ENCODE measurements at places on chromosomes 12 and 14.

GRCh38 chr12:109777544-109777943 lies 55.7 kb downstream of the TRPV4 start:
- no peak for DNase-seq

GRCh38 chr14:80005561-80005960 lies 205.7 kb downstream of the DIO2 start:
- no peak for DNase-seq

DNA sequence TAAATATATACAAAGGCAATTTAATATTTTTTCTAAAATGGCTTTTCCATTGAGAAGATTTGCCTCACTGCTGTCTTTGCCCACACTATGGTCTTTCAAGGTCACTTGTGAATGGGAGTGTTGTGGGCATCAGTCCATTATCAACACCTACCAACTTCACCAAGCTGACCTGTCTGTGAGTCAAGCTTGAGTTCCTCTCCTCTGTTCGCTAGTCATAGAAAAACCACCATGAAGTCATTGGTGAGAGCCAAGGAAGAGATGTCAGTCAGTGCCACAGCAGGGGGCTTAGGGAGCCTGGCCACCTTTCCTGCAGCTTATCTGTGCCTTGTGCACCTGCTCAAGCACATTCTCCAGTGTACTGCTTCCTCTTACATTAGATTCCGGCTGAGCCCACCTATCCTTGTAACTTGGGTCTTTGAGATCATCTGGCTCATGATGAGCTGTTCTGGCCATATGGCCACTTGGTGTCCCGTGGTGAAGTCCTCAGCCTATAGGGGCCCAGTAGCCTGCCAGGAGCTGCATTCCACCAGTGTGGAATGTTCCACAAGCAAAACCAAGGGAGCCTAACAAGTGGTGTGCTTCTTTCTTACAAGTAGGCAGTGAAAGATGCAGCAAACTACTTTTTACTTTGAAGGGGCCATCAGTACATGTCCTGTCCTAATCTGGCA lies 80.8 kb upstream of the C12orf71 start:
- no peak for DNase-seq

DNA sequence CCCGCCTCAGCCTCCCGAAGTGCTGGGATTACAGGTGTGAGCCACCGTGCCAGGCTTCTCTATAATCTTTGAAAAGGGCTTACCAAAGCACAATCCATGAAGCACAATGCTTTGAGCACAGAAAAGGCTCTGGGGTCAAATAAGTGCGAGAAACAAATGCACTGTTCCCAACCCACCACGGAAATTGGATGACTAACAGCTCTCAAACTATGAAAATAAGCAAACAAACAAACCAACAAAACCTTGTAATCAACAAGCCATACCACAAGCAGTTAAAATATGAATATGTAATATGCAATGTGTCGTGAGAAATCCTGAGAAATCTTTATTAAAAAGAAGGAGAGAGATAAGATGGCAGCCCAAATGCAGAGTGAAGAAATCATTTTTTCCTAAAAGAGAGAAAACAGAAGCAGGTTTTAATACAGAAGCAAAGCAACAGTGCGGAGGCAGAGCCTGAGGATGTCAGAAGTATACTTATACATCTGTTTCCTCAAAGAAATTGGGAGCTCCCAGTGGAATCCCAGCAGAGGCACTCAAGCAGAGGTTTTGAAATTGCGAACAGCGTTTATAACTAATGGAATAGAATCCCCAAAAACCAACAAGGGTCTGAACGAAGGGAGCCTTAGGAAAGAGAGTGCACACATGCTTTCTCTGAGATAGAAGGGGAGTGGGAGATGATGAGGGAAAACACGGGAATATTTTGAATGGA lies 17.1 kb downstream of the SMCO2 start:
- DNase-seq: no peak

GRCh38 chr14:81193924-81194633 lies 26.7 kb downstream of the GTF2A1 start:
- DNase-seq: no peak

DNA sequence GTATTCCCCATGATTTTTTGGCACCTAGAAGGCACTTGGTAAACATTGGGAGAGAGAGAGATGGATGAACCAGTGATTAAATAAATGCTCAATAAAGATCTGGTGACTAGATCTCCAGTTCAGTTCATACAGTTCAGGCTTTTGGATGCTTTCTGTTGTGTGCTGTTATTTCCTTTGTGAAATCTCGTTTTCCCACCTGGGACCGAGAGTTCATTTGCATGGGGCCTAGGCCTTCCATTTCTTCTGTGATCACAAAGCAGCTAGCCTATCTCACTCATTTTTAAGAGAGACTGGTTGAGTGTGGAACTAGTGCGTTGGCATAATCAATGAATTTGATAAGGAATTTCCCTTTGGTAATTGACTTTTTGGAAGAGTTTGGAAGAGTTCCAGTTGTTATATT lies 104.0 kb downstream of the VRK1 start:
- DNase-seq: no peak

- no peak for DNase-seq
Measured at GRCh38 chr14:61438860-61439765, 117.7 kb downstream of the PRKCH start.

- DNase-seq: no peak
Measured at GRCh38 chr12:12839003-12839395, 25.9 kb downstream of the DDX47 start.

DNA sequence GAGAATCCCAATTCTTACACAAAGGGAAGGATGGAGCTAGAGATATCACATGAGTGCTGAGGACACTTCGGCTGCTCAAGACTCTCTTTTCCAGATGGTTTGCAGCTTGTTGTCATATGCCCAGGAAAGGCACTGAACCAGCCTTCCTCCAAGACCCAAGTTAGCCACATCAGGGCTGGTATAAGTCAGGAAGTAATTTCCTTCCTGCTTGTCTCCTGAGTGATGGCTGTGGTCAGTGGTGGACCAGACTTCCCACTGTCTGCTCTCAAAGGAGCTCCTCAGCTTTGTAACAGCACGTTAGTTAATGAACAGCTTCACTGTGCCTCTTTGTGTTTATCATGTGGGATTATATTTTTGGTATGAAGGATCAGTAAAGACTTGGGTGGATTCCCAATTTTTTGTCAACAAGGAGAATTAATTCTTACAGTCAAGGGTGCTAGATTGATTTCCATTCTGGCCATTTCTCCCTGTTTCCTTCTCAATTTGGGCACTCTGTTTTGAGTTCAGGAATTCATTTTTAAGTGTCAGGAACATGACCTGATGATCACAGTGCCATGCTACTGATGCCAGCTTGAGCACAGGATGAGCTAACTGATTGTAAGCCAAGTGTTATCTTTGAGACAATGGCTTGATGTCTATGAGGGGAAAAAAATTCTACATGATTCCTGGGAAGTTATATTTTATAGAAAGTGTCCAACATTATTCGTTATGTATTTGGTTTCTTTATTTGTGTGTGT lies 145.8 kb downstream of the GCH1 start:
- DNase-seq: no peak

GRCh38 chr14:69900603-69901002 lies 21.4 kb downstream of the SMOC1 start:
- no peak for DNase-seq

DNA sequence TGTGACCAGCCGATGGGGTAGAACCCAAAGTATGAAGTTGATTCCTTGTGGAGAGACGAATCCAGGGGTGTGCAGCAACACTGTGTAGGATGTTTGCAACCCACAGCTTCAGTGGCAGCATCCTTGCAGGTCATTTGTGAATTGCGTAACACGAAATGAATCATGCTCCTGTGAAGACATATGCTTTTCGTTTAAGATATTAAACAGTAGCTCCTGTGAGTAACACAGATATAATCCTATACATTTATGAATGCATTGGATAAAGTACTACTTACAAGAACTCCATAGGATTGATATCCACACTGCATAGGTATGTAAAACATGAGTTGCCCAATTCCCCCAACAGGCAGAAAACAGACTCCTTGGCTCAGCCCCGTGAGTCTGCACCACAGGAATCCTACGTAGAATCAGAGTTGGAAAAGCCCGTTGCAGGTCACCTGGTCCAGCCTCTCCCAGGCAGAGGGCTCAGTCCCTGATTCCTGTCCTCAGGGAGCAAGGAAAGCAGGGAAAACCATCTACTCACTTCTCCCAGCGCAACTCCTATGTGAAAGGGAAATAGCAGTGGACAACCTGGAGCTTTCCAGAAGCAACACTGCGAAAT lies 75.8 kb downstream of the GPATCH2L start:
- DNase-seq: peak; percentile 38

GRCh38 chr14:56172571-56172971 lies 54.4 kb downstream of the PELI2 start:
- no peak for DNase-seq

- DNase-seq: no peak
Measured at GRCh38 chr12:121114806-121115205, 17.9 kb upstream of the P2RX7 start.

- DNase-seq: no peak
Measured at GRCh38 chr14:65177551-65177950, 75.2 kb upstream of the MAX start.

- no peak for DNase-seq
Measured at GRCh38 chr12:47863985-47864384, 40.8 kb downstream of the VDR start.

DNA sequence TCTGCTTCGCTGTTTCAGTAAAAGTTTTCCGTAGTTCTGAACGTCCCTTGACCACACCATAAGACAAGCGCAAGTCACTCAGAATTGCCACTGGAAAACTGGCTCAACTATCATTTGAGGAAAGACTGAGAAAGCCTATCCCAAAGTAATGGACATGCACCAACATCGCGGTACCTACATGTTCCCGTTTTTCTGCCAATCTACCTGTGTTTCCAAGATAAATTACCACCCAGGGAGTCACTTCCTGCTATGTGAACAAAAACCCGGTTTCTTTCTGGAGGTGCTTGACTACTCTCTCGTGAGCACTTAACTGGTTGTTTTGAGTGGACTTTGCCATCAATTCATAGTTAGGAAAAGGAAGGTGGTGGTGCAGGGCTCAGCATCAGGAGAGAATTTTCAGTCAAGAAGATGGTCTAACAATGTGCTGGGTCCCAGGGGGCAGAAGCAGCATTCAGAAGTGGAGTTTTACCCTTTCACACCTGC lies 1.4 kb downstream of the EGLN3 start:
- DNase-seq: no peak

GRCh38 chr12:25083211-25083610 lies 111.7 kb downstream of the DNAI7 start:
- DNase-seq: no peak

DNA sequence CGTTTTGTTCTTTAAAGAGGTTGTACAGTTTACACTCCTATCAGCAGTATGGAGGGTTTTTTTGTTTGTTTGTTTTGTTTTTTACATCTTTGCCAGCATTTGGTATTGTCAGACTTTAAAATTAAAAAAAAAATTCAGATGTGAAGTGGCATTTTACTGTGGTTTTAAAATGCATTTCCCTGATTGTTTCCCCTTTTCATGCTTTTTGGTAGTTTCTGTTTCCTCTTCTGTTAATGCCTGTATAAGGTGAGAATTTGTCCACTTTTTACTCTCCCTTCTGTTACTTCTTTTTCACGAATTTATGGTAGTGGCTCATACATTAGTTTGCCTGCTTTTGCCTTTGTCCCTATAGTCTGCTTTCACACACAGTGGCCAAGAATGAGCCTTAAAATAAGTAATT lies 36.6 kb downstream of the MNAT1 start:
- no peak for DNase-seq

DNA sequence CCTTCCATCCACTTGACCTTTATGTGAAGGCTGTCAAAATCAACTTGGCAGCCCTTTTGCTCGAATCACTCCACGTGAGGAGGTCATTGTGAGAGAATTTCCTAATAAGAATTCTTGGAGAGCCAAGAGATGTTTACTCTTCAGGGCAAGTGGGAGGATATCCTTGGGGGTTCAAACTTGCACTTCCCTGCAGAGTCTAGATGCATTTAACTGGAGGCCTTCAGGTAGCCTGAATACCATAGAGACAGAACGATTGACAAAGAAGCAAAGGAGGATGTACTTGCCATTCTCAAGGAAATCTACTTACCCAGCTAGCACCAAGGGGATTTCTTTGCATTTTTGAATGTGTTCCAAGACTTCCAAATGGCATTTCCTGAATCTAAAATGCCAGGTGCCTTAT lies 1702.6 kb upstream of the FLRT2 start:
- no peak for DNase-seq
